NAMALWA (cell line): ENCODE measurements at places on chromosomes 7 and 10.
A peak's percentile ranks its signal among the peaks of the same experiment; 100 is the strongest.

DNA sequence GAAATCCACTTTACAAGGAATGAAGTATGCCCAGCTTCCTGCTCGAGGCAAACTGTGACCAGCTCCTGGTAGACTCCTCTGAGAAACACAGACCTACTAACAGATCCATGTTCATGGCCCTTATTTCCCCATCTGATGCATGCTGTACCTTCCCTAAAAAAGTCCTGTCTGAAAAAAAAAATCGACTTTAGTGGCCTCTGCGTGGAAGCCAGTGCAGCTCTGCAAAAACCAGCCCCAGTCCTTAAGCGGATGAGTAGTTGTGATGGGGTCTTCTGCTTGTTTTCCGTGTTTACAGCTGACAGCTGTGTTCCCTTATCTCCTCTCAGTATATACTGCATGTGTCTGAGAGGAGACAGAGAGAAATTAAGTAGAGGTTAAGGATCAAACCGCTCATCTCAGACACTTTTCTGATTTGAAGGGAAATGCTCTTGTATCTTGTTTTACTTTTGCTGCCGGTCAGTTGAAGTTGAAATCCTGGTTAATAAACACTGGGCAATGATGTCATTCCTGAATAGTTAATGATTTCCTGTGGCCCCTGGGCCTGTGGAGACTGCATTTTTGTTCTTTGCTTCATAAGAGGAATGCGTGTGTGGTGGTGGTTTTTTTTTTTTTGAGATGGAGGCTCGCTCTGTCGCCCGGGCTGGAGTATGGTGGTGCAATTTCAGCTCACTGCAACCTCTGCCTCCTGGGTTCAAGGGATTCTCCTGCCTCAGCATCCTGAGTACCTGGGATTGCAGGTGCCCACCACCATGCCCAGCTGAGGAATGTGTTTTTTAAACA lies 67.6 kb downstream of the DOCK1 start:
- DNase-seq: no peak

GRCh38 chr7:83640731-83641537 lies 8.0 kb downstream of the SEMA3E start:
- DNase-seq: no peak

DNA sequence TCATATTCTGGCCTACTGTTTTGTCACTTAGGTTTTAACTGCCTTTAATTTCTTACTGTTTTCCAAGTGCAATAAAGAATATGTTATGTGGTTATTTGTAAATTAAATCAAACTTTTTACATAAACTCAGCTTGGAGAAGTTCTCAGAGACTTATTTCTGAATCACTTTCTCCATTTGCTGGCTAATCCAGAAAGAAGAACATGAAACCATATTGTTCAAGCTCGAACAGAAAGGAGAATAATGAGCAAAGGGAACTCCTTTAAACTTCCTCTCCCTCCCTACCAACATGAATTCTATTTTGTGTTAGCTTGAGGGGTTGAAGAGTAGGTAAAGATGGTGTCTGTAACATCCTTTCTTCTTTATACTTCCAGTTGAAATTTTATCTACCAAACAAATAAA lies 52.3 kb downstream of the SHTN1 start:
- no peak for DNase-seq

GRCh38 chr7:120412139-120413050 lies 139.4 kb downstream of the KCND2 start:
- DNase-seq: no peak

- no peak for DNase-seq
Measured at GRCh38 chr7:157508477-157508881, 171.7 kb downstream of the DNAJB6 start.

DNA sequence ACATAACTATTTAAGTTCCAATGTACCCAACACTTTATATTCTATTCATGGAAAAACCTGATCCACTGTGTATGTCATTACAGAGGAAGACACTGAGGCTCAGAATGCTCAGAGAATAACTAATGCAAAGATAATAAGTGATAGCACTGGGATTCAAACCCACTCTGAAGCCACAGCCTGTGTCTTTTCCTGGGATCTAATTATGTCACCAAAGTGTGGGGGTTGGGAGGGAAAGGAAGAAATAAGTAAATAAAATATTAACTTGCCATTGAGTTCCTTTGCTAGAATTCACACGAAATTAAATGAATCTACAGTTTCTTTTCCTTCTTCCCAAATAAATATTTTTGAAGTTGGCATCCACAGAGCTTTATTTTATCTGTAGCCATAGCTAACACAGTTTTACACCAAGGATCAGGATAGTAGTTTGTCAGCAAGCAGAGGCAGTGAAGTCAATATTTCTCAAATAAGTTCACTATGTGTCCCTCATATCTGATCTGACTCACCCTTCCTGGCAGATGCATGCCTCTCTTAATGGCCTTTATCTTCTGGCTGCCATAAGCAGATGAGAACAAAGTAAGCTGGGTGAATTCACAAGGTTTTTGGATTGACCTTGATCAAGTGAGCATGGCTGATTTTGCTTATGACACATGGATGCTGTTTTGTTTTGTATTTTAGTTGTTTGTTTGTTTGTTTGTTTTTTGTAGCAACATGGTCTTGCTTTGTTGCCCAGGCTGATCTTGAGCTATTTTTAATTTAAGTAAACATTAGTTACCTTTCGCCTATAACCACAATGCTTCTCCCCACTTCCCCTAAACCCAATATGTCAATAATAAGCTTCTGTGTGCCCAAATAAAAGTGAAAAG lies 6.3 kb downstream of the RAPGEF5 start:
- peak; percentile 44 for DNase-seq

- DNase-seq: peak; percentile 52
Measured at GRCh38 chr7:82247814-82248433, 195.7 kb downstream of the CACNA2D1 start.

- DNase-seq: no peak
Measured at GRCh38 chr7:155587486-155587885, 41.1 kb upstream of the CNPY1 start.

GRCh38 chr7:47465191-47465590 lies 116.7 kb downstream of the TNS3 start:
- no peak for DNase-seq

GRCh38 chr7:44477063-44477830 lies 13.2 kb downstream of the NUDCD3 start:
- peak; percentile 93 for DNase-seq

GRCh38 chr10:42864575-42864974 lies 82.0 kb downstream of the BMS1 start:
- DNase-seq: peak; percentile 4
